ENCODE measurements at places on chromosomes 5 and 9. TPM values are rescaled to one million over a fixed set of nuclear protein-coding genes. Genes with fewer than 3 reads are reported as not detected.

The LYSMD3 gene
- total RNA-seq, result 8.1 TPM

The TIMD4 gene
- 1.3 TPM for total RNA-seq

The UAP1L1 gene
- 10.7 TPM for total RNA-seq

The KIAA0825 gene
- 0.35 TPM for total RNA-seq

The SLC36A2 gene
- total RNA-seq, result not detected

Measured in A549 treated with RU486 at 1 μM for 4 hours (cell line).